ENCODE measurements at places on chromosomes 13 and 19.

GRCh38 chr13:59416561-59416960 is 747.2 kb downstream of the DIAPH3 start:
- DNase-seq = no peak

DNA sequence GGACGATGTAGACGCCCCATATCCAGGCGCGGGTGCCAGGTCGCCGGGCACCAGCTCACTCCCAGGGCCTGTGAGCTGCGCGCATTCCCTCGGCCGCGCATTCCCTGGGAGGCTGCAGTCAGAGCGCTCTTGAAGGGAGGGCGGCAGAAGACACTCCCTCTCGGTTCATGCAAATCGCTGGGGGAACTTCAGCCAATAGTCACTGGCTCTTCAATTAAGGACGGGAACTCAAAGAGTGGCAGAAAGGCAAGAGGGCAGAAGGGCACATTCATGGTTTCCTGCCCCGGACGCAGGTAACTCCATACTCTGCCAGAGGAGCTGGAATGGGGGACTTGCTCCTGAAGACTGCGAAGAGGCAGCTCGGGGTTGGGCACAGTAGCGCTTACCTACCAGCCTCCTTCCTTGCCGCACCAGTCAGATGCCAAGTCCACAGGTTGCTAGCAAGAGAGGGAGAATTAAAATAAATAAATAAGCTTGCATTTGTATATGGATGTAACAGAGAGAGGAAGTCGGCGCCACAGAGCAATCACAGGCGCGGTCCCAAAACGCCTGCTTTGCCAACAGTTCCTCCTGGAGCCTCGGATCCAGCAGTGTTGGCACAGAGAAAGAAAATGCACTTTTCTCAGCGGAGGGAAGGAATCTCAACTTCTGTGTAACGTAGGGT is 459 bp downstream of the PCDH20 start:
- DNase-seq = no peak

GRCh38 chr19:47445937-47446402 is 25.7 kb downstream of the SLC8A2 start:
- DNase-seq = peak; percentile 79

DNA sequence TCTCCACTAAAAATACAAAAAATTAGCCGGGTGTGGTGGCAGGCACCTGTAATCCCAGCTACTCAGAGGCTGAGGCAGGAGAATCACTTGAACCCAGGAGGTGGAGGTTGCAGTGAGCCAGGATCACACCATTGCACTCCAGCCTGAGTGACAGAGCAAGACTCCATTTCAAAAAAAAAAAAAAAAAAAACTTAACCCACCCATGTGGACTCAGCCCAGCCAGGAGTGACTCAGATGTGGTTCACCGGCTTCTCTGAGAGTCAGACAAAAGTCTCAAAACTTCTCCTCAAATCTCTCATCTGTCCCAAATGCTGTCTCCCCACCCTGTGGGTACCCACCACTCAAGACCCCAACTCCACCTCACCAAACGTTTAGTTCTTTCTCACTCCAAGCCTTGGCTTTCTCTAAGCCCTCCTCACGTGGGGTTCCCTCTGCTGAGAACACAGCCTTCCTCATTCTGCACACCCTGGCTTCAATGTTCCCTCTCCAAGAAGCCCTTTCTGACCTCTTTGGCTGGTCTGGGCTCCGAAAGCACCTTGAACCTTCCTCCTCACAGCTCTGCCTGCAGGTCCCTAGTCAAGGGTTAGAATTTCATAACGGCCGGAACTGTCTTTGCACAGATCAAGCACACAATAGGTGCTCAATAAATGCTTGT is 11.1 kb upstream of the RAB3A start:
- DNase-seq = no peak

- DNase-seq = no peak
Measured at GRCh38 chr19:38894968-38895367, 4.5 kb downstream of the SIRT2 start.

GRCh38 chr13:111315347-111315995 is 5.0 kb upstream of the TEX29 start:
- DNase-seq = no peak

DNA sequence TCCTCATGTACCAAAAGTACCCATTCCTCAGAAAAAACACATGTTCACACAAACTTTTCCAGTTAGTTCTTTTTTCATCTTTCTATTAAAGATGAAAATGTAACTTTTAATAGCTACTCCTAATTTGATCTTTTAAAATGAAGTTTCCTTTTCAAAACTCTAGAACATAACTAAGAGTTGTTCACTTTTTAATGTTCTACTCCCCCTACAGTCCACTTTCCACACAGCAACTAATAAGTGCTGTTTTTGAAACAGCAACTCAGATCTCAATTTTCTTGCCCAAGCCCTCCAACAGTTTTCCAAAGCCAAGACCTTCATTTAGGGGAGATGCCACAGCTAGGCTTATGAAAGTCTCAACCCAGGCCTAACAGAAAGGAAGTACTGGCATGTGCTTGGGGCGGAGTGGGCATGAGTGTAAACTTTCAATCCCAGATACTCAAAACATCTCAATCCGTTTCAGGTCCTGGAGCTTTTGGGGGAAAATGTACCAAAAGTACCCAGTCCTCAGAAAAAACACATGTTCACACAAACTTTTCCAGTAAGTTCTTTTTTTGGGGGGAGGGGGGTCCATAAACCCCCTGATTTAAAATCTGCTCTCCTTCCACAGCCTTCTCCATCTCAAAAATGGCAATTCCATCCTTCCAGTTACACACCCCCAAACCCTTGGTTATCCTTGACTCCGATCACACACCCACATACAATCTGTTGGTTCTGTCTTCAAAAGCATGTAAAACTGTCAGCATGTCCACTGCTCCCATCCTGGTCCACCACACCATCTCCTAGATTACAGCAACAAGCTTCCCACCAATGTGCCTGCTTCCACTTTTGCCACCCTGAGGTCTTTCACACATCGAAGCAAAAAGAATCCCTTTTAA is 2.0 kb downstream of the FBL start:
- DNase-seq = no peak

DNA sequence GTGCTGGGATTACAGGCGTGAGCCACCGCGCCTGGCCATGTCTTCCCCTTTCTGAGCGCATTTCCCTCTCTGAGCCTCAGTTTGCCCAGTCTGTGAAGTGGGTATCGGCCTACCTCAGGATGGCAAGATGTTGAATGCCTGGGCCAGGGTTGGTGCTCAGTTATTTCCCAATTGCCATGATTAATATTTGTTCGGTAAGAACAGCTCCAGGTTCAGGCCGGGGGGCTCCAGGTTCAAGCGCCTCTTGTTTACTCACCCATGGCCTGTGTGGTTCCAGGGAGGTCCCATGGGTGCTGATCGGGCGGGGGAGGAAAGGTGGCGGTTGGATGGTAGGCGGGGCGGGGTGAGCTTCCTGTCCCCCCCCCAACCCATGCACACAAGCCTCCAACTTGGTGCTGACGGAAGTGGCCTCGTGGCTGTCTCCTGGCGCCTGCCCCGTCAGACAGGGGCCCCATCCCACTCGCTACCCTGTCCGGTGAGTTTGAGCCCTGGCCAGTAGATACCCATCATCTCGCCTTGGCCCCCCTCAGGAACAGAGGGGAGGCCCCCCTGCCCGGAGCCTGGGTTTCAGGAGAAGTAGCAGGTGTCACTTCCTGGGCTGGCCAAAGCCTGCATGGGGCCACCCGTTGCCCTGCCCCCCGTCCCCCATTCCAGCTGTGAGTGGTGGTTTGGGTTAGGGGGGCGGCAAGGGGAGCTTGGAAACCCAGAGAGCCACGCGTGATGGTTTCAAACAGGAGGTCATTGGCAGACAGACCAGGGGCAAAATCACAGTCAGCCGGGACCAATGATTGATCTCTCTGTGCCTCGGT is at the start of gene FCHO1:
Gene FCHO1, plus strand, starts transcription at position 375 of the 809 bp plus-strand sequence. CDS start 3,688 bp downstream, outside the sequence.
- DNase-seq = peak; percentile 84

GRCh38 chr13:102033386-102033785 is 368.5 kb downstream of the FGF14 start:
- DNase-seq = no peak

DNA sequence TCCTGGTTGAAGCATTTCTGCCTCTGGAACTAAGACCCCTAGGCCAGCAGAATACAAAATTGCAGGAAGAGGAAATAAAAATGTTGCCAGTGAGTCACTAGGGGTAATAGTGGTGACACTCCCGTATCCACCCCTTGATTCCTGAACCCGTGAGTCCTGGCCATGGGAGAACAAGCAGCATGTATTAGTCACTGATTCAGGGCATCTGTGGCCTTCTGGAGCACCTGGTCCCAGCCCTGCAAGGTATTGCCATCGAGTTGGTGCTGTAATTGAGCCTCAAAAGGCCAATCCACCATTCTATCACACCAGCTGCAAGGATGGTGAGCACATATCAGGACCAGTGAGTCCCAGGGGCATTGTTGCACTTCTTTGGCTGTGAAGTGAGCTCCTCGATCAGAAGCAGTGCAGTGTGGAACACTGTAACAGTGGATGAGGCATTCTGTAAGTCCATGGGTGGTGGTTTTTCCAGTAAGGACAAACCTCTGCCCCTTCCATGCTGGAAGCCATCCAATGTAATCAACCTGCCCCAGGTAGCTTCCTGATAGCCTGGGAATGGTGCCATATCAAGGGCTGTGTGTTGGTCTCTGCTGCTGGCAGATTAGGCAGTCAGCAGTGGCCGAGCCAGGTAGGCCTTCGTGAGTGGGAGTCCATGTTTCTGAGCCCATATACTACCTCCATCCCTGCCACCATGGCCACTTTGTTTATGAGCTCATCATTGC is 39.6 kb downstream of the C1QTNF9 start:
- no peak for DNase-seq

Measured in stimulated activated CD8-positive, alpha-beta memory T cell treated with anti-CD3 and anti-CD28 coated beads, Interleukin-12 subunit alpha, Interleukin-12 subunit beta, amount 100 ng/mL, for 1 hour (primary cell).